ENCODE measurements at places on chromosomes 2 and 18.

GRCh38 chr18:80244956-80245730, 2.2 kb downstream of the PARD6G start:
- no peak for DNase-seq

- DNase-seq = no peak
Observed at GRCh38 chr2:12819103-12819475, 102.4 kb downstream of the TRIB2 start.

DNA sequence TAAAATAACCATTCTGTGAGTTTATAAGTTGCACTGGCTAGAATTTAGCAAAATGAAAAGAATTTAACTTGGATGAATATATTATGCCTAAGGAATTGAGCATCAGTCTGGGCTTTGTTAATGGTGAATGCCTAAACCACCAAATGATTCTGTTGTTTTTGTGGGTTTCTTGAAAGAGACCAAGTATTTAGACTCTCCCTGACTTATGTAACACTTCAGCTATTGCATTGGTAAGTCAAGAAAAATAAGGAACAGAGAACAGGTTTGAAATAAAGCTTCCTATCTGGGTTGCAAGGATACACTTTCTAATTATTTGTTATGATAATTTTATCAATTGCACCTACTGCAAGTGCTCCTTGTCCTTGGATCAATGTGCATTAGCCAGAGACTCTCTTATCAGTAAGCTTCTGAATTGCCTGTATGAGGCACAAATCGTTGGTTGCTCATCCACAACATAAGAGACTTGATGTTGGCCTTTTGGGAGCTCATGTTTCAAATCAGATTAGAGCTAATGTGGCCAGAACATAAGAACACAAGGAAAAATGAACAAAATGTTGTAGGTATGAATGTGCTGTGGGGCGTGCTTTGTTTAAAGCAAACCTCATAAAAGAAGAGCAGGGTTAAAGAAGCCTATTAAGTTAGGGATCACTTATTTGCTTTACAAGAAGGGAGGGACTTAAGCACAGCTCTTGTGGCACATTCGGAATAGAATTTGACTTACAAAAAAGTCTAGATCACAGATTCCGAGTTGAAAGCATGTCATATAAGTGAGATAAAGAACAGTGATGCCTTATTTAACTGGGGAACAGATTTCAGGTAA, 37.2 kb downstream of the PRKCE start:
- no peak for DNase-seq

DNA sequence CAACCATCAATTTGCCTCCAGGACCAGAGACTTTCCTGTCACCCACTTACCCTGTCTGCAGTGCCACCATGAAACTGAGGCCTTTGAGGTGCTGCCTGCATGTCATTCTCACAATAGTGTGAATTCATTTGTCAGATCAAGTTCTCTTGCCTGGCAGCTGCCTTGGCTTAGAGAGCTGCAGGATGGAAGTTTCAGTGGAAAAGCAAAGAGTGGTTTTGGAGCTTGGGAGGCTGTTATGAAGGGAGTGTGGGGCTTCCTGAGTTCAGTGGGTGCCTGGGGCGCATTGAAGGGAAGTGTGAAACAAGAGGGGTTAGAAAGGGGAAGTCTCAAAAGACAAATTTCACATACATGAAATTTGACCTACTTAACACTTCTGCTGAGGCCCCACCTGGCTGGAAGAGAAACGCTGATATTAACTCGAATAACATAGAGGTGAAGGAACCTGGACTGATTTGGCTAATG, 7.9 kb upstream of the LBH start:
- DNase-seq = no peak

Data from neural progenitor cell (in vitro differentiated cells).